ENCODE measurements at places on chromosomes 4 and X.

DNA sequence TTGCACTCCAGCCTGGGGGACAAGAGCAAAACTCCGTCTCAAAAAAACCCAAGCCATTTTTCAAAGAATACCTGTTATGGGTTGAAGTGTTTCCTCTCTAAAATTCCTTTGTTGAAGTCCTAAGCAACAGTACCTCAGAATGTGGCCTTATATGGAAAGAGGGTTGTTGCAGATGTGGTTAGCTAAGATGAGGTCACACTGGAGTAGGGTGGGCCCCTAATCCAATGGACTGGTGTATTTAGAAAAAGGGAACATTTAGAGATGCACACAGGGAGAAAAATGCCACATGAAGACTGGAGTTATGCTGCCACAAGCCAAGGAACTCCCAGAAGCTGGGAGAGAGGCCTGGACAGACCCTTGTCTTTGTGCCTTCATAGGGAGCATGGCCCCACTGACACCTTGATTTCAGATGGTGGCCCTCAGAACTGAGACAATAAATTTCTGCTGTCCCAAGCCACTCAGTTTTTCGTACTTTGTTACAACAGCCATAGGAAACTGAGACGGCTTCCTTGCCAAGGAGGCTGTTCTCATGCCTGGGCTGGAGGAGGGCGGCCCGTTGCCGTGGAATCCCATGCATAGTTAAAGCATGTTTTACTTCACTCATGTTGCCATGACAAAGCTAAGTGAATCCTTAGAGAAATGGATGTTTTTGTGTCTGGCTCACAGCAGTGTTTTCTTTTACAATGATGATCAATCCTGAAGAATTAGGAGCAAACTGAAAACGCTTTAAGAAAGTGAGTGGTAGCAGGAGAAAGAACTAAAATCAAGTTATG is 16.5 kb downstream of the TRAPPC2 start:
- DNase-seq: no peak

GRCh38 chrX:28651186-28651585 is 63.9 kb downstream of the IL1RAPL1 start:
- DNase-seq: no peak

- no peak for DNase-seq
Measured at GRCh38 chr4:156972379-156973015, 898 bp upstream of the PDGFC start.

DNA sequence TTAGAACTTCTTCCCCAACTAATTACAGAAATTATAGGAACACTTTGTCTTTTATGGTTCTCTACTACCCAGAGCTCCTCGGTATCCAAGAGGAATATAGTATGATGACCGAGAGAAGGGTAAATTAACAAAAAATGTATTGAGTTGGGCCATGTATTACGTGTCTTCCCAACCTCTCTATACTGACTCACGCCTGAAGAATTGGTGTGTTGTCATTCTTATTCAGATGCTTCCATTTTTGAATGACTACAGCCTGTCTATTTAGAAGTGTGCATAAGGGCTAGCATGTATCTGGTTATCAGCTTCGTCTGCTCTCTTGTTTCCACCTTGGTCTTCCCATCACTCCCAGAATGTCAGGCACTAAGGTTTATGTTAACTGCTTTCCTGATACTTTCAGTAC is 24.5 kb upstream of the SCD5 start:
- no peak for DNase-seq

DNA sequence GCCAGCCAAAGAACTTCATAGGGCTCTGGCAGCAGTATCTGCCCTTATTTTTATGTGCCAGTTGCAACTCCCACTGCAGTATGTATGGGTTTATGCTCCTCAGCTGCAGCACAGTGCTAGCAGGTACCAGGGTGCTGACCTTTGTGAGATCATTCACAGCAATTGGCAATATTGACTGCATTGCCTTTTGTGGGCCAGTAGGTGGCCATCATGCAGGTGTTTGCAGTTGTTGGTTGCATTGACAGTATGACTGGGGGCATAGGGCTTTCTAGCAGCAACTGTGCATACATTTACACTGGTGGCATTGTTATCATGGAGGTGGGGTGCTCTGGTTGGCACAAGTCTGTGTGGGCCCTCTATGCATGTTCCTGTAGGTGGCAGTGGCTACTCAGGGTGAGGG is 42.5 kb downstream of the FAAH2 start:
- DNase-seq: no peak

DNA sequence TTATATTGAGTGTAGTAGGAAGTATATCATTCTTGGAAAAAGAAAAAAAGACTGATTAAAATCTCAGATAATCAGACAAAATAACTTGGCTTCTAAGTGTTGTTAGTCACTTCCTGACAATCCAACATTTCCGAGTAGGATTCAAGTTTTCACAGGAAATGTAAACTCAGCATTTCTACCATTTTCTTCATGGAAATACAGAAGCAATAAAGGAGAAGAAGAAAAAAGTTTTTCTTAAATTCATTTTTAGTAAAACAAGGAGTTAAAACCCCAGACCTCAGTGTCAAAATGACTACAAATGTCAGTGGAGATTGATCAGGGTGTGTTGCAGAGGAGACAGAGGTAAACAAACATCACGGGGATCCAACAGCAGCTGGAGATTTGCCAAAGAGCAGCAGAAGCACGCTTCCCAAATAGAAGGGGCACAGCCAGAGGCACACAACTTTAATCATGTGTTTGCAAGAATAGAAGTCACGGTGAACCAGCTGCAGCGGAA is 129.3 kb upstream of the FAM9B start:
- DNase-seq: no peak

- no peak for DNase-seq
Measured at GRCh38 chrX:155514225-155514624, 55.8 kb upstream of the F8A3 start.

DNA sequence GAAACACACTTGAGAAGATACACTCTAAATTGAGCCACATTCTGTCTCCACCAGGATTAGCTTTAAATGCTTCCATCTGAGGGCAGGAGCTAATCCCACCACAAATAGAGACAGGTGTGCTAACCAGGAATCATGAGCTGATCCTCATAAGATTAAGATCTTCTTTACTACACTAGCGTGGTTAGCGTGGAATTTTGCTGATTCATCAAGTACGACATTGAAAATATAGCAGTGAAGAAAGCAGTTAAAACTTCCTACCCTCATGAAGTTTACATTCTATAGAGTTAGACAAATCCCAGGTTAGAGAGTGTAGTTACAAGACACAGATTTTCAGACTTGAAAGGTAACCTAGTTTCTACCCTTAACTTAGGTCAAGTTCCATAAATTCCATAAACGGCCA is 5.3 kb upstream of the APELA start:
- DNase-seq: no peak

- no peak for DNase-seq
Measured at GRCh38 chrX:106243376-106243775, 75.3 kb downstream of the PWWP3B start.

DNA sequence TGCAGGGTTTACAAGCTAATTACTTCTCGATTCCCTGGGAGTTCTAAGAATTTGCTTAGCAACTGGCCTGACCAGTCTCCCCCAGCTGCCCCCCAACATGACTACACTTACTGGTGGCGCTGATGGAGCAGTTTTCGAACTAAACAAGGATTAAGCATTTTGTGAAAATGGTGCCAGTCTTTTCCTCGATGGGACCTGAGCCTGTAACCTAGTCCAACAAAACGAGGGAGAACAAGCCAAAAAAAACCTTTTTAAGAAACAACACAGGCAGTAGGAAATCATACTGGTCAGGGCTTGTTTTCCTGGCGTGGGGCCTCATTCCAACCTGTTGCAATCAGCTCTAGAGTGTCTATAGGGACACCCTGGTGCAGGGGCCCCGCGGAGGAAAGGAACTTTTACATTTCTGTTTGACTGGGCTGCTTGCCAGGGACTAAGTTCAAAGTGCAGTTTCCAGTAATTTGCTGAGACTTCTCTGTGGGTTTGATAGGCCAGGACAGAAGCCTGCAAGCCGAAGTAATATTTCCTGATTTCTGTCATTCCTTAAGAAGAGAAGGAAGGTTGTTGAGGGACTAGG is 158.7 kb downstream of the SPRY1 start:
- no peak for DNase-seq

- no peak for DNase-seq
Measured at GRCh38 chr4:95466791-95467190, 82.0 kb downstream of the UNC5C start.
